ENCODE measurements at places on chromosomes 2 and 18.
A peak's percentile ranks its signal among the peaks of the same experiment; 100 is the strongest.

GRCh38 chr2:100923461-100924060, 78.5 kb upstream of the RPL31 start:
- DNase-seq = no peak

- DNase-seq = peak; percentile 81
Observed at GRCh38 chr2:151161821-151162551, 99.7 kb downstream of the RBM43 start.

GRCh38 chr2:172058660-172059059, 26.6 kb upstream of the DLX1 start:
- DNase-seq = no peak

DNA sequence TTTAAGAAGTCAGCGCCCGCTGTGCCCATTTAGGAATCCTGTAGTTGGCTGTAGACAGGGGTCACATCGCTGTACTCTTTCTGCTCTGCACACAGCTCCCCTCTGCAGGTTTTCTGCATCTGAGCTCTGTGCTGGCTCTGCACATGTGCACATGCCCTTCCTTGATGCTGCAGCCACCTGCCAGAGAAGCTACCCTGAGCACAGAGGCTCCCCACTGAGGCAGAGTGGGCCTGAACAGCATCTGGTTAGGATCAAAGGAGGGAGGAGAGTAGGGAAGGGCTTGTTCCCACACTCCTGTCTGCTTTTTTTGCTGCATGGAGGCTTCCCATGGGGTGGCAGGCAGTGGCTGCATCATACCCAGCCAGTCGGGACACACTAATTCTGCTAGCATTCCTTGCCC, 238.9 kb downstream of the FHOD3 start:
- DNase-seq = peak; percentile 35

Measured in eye (tissue), 1 donor.